T-helper 2 cell (primary cell): ENCODE measurements at places on chromosomes 16 and 17.
A peak's percentile ranks its signal among the peaks of the same experiment; 100 is the strongest.

DNA sequence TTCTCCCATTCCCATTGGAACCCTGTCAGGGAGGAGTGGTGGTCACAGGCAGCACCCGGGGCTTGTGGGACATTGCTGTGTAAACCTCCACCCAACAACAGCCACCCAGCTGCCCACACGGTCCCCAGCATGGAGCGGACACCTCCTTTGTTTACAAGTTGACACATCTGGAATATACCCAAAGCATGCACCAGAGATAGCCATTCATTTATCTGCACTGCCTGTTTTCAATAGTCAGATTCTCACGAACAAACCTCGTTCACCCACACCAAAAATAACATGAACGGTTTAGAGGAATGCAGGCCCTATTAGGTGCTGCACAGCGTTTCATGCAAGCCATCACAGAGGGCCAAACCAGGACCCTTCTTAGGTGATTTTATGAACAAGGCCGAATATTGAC is 244.8 kb downstream of the FOXL1 start:
- no peak for DNase-seq

GRCh38 chr17:30422171-30422570 is 43.4 kb downstream of the CPD start:
- no peak for DNase-seq

DNA sequence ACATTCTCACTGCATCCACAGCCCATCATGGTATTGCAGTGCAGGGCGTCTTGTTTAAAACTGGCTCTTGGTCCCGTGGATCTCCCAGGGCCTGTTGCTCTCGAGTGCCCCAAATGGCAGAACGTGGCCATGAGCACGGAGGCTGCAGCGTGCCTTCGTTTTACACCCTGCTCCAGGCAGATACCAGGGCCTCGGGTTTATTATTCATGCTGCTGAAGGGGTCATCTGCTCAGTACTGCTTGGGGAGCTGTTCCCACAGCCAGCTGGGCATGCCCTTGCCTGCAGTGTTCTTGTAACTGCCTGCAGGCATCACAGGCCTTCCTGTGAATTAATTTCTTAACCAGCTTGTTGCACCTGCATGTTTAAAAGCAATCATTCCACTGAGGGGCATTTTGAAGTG is 129.7 kb upstream of the CHMP6 start:
- DNase-seq, result peak; percentile 86

DNA sequence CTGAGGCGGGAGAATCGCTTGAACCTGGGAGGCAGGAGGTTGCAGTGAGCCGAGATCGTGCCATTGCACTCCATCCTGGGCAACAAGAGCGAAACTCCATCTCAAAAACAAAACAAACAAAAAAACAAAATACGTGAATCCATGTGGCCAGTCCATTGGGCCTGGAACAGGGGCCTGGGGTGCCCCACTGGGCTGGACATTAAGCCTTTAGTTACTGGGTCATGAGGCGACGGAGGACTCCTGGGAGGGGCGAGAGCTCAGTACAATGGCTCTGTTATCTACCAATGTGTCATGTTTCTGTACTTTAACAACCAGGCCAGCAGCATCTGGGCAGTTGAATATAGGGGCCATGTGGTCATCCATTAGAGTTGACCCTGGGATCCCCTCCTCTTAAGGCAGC is 18.9 kb upstream of the CLEC18A start:
- no peak for DNase-seq

DNA sequence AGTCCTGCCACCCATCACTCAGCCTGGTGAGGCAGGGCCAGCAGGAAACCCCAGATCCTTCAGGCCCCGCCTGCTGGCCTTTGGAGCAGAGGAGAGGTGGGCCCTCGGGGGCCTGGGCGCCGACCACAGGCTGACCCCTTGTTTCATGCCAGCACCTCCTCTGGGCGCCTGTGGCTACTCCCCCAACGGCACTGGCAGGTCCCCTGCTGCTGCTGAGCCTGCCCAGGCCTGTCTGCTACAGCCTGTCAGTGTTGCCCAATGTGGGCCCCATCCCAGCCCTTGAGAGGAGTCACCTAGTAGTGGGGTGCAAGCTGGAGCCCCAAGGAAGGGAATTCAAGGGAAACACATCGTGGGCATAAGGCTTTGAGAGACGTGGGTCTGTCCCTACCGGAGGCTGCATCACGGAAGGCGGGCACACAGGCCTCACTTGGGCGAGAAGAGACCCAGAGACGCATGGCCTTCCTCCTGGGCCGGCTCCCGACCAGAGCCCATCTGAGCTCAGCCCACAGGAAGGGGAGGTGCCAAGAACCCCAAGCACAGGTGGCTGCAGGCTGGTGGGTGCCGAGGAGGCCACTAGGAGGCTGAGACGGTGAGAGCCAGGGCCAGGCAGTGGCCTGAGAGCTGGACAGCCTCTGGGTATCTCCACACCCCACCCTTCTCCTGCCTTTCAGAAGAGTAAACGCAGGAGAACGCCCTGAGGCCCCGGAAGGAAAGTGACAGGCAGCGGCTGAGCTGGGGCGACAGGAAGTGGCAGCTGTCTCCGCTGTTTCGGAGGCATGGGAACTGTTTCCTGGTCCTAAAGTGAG is 8.0 kb upstream of the FASN start:
- peak; percentile 48 for DNase-seq

DNA sequence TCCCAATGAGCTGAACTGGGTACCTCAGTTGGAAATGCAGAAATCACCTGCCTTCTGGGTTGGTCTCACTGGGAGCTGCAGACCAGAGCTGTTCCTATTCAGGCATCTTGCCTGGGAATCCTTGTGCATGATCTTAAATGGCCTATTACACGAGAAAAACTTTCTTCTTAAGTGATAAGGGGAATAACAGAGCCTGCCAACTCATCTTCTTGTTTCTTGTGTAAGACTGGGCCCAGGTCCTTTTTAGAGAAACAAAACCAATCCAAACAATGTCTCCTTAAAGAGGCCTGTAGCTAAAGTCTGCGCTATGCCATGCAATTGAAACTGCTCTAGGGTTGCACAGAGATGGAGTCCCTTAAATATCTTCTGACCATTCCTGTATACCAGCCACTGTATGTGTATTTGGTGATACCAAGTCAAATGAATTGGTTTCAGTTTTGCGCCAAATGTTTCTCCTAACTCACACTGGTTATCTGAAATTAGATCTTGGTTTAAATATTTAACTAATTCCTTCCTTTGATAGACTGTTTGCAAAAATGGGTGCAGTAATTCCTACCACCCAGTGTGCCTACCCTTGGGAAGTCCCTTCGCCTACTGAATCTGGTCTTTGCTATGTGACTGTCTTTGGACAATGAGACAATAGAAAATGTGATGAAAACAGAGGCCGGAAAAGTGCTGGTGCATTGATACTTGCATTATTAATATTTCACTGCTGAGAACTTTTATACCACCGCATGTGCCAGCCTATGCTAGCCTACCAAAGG is 6.5 kb upstream of the CCL23 start:
- DNase-seq, result no peak

GRCh38 chr16:22216191-22216831 is 10.2 kb downstream of the EEF2K start:
- DNase-seq, result no peak

DNA sequence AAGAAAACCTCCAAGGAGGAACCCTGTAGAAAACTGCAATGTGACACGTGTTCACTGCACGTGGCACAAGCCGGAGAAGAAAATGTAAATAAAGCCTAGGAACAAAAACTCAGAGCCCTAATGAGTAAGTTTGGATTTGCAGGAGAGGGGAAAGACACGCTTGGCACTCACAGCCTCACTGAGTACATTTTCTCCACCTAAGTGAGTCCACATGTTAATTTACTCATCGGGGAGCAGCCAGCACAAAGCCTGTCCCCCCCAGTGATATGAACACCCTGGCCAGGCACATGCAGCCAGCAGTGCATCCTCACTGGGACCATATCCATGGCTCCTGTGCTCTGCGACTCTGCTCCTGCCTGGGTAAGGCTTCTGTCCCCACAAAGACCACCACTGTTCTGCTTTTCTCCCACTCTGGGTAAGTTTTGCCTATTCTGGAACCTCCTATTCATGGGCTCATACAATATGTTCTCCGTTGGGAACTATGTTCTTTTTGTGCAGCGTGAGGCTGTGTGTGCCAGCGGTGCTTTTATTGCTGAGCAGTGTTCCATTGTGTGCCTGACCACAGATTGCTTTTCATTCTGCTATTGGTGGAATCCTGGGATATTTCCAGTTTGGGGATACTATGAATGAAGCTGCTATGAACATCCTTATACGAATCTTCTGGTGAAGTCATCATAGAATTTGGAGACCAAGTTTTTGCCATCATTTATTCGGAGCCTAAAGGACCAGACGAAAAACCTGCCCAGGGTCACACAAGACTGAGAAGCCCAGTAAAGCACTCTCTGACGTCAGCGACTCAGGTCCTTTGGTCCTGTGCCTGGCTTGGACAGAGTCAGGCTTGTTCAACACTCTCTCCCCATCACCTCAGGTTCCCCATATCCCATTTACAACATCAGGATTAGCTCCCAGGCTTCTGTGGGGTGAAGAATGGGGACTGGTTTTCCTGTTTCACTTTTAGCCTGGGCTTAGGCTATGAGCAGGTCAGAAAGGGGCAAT is 53.3 kb downstream of the RNF112 start:
- no peak for DNase-seq

GRCh38 chr16:49200223-49200820 is 81.3 kb downstream of the CBLN1 start:
- no peak for DNase-seq

- DNase-seq, result no peak
Measured at GRCh38 chr17:17555906-17556305, 35.6 kb downstream of the PEMT start.

DNA sequence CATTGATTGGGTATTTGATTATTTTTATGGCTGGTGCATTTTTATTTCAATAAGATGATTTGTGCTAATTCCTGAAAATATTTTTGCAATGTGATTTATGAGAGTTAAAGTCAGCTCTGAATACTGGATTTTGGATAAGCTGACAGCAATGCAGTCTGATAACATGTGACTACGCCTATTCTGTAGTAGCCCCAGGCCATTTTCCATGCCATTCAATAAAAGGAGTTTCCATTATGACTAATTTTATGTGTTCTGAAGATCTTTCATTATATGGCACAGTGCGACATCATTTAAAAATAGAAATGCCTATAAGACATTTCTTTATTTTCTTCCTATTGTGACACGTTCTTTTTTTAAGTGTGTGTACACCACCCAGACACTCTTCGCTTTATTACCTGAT is 46.3 kb downstream of the KCNJ2 start:
- DNase-seq, result no peak

GRCh38 chr17:8611619-8612298 is 18.8 kb downstream of the MYH10 start:
- DNase-seq, result no peak

GRCh38 chr16:15642557-15643047 is 352 bp downstream of the MARF1 start:
- peak; percentile 65 for DNase-seq

- no peak for DNase-seq
Measured at GRCh38 chr16:48542966-48543365, 67.0 kb downstream of the N4BP1 start.

- DNase-seq, result no peak
Measured at GRCh38 chr17:19311016-19311415, 51.5 kb downstream of the B9D1 start.

GRCh38 chr16:50718061-50718760 is 23.7 kb upstream of the CYLD start:
- no peak for DNase-seq

- DNase-seq, result no peak
Measured at GRCh38 chr17:2433696-2434095, 32.8 kb upstream of the MNT start.

GRCh38 chr17:75614006-75614405 is 19.2 kb upstream of the SMIM5 start:
- no peak for DNase-seq

- DNase-seq, result no peak
Measured at GRCh38 chr17:8670421-8670820, 39.9 kb upstream of the MYH10 start.
